ENCODE measurements at places on chromosomes 16 and 17.

DNA sequence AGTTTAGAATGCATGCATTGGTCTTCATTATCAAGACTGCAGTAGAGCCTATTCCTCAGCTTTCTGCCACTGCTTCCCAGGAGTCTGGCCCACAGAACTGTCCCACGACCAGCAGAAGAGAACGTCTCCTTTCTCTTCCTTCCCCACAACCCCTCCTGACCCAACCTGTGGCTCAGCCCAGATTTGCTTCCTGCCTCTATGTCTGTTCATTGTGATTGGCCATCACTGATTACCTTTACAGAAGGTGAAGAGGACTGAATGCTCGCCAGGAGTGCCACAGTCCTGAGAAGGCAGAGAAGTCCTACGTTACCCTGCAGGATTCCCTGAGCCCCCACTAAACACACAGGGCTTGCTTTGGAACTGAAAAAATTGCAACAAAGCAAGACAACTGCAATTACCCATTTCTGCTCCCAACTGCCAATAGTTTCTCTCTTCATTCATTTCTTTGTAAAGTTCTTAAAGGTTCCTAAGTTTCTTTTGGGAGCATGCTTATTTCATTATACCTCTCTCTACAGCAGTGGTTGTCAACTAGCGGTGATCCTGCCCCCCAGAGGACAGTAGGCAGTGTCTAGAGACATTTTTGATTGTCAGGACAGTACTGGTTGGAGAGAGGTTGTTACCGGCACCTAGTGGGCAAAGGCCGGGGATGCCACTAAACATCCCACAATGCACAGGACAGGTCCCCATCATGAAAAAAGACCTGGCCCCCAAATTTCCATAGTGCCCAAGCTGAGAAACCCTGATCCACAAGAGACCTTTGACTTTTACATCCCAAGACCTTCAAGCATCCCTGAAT lies 4.5 kb upstream of the NAT9 start:
- DNase-seq, result peak; percentile 32

GRCh38 chr17:17808706-17809432 lies 27.9 kb downstream of the SREBF1 start:
- peak; percentile 15 for DNase-seq

DNA sequence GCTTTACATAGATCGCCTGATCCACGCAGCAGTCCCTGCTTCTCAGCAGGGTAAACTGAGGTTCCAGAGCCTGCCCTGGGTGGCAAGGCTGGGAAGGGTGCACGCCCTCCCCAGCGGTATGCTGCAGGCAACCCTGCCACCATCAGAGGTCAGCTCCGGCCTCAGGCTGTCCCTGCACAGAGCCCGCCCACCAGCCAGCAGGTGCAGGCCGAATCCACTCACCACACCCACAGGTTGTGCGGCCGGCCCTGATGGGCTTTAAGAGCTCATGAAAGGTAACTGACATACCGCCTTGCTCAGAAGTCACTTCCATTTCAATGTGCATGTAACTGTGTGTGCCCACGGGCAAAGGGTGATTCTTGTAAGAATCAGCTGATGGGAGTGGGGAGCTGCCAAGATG lies 7.1 kb downstream of the RBFOX3 start:
- no peak for DNase-seq

GRCh38 chr16:85851034-85851785 lies 47.8 kb upstream of the IRF8 start:
- no peak for DNase-seq

- DNase-seq, result no peak
These were observed at the start of gene DOC2B for GRCh38 chr17:181245-182049. TSS of gene DOC2B (minus strand) at chr17:181650. CDS start at chr17:181479, 171 bp downstream.

- no peak for DNase-seq
These were observed 4.7 kb downstream of the PRR29 start for GRCh38 chr17:64002658-64003525.

GRCh38 chr16:11488304-11488703 lies 98.4 kb downstream of the LITAF start:
- DNase-seq, result no peak

GRCh38 chr17:81511804-81512561 lies 616 bp downstream of the ACTG1 start:
- peak; percentile 43 for DNase-seq

DNA sequence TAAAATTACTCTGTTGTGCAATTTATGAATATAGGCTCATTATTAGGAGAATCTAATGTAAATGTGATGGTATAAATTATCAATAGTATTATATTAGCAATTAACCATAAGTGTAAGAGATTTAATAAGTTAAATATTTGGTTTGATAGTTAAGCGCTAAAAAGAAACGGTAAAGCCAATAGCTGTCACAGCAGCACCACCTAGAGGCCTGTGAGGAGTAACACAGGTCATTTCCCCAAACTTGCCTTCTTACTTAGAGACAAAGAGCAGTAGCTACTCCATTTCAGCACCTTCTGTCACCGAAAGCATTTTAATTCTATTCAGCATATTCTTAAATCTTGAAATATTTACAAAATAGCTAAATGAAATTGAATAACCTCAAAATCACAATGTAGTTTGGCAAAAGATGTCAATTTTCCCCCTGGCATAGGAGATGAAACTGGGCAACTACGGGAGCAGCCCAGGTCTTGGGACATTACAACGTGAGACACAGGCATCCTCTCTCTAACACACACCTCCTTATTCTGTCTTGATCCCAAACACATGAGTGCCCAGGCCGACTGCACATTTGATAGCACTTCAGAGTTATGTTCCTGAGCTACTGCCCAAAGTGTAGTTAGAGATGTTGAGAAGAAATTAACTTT lies 14.3 kb upstream of the DYNLRB2 start:
- DNase-seq, result peak; percentile 48

DNA sequence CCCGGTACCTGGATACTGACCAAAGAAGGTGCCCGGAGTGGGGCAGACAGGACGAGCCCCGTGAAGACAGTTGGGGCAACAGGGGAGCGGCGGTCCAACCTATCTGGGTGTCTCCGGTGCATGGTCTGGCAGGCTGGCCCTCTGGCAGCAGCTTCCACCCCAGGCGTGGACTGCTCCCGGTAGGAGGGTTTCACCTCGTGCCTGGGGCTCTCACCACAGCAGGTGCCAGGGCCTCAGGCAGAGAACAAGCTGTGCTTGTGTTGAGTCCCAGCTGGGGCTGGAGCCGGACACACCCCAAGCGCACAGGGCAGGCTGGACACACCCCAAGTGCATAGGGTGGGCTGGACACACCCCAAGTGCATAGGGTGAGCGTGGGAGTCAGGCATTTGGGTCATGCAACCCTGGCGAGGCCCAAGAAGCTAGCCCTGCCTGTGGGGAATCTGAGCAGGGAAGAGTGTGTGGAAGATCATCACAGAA lies 1.5 kb upstream of the FBXL16 start:
- no peak for DNase-seq

DNA sequence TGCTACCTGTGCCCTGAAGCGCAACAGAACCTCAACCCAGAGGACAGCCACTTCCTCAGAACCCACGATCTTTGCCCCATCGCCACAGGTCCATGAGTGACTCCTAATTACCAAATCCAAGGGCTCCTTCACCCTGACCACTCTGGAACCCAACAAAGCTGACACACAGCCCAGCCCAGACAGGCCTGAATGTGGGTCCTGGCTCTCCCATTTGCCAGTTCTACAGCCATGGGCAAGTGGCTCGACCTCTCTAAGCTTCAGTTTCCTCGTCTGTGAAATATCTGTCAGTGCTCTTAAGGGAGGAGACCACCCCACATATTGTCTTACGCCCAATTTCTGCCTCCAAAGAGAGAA lies 18.0 kb upstream of the ENDOV start:
- no peak for DNase-seq

GRCh38 chr17:47942568-47942967 lies 1.2 kb downstream of the PNPO start:
- no peak for DNase-seq

GRCh38 chr17:3761036-3761917 lies 37.6 kb downstream of the HASPIN start:
- DNase-seq, result no peak

- no peak for DNase-seq
These were observed 31.4 kb downstream of the ACTG1 start for GRCh38 chr17:81481073-81481799.

- no peak for DNase-seq
These were observed 479.1 kb upstream of the RBFOX1 start for GRCh38 chr16:6853565-6853964.

- DNase-seq, result no peak
These were observed 27.2 kb upstream of the ASGR2 start for GRCh38 chr17:7141824-7142223.

DNA sequence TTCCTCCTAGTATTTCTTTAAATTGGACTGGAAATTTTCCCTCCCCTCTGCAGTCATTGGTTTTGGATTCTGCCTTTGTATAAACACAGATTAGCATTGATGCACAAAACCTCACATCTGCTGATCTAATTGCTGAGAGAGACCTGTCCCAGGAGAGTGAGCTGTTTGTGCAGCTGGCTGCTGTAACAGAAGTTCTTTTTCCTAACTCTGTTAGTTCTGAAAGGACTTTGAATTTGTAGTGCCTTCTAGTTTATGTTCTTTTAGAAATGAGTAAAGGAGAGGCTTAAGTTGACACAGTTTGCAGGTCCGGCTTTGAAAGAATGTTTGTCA lies 45.2 kb upstream of the KPNB1 start:
- DNase-seq, result peak; percentile 26

GRCh38 chr17:77314601-77315000 lies 173.8 kb downstream of the SEC14L1 start:
- no peak for DNase-seq

DNA sequence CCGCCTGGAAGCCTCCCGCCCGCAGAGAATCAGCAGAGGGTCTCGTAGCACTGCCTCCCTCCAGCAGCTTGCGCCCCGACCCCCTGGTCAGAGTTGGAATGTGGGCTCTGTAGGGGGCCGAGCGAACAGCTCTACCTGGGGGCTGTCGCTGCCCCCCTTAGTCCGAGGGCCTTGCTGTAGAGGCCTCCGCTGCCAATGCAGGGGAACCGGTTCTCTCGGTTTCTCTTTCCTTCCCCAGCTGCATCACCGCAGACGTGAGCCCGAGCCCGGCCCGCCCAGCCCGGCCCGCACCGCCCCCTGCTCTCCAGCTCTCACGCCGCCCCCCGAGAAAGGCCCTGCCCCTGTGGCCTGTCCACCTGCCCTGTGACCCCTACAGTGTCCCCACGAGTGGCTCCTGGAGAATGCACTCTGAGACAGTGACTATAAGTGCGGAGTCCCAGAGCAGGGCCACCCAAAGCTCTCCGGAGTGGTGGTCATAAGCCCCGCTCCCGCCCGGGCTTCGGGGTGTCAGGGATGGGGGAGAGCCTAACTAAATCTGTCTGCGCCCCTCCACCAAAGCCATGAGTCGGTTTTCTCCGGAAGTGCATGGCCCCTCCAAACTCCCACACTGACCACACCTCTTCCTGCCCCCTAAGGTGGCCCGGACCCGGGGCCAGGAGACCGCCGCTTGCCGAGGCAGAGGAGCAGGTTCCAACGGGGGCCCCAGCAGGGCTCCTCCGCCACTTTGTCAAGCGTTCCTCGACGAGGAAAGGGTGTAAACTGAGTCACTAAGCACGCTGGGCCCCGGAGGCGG lies 1.7 kb downstream of the ARHGAP27 start:
- DNase-seq, result no peak

GRCh38 chr17:29131814-29132682 lies 48.1 kb downstream of the MYO18A start:
- DNase-seq, result peak; percentile 81

DNA sequence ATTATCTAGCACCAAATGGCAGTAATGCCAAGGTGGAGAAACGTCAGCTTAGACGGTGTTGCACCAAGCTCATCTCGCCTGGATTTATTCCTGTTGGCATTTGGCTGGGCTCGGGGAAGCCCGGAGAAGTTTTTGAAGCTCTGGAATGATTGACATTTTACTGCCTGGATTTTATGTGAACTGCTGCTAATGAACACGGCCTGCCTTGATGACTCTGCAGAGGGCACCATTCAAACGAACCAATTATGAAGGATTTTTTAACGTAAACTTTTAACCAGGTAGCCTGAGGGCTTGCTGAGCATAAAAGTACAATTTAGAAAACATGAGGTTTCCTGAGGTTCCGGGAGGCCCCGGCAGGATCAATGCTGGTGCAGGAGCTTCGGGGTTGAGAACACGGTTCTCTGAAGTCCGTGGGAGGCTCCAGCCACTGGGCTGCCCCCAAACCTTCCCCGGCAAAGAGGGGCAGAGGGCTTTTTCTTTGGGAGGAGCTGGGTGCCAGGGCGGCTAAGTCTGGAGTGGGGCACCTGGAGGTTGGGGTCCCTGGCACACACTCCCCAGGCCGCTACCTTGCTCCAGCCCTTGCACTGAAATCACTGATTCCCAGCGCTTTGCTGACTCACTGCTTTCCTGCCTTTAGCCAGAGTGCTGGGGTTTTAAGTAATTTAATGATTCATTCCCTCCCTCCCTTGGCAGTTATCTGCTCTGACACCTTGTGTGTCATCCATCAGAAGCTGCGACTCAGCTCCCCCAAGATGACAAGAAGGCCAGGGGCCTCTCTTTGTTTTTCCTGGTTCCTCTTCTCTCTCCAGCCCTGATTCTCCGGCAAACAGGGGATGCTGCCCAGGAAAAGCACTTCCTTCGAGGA lies 161.2 kb upstream of the IRX3 start:
- DNase-seq, result peak; percentile 86

DNA sequence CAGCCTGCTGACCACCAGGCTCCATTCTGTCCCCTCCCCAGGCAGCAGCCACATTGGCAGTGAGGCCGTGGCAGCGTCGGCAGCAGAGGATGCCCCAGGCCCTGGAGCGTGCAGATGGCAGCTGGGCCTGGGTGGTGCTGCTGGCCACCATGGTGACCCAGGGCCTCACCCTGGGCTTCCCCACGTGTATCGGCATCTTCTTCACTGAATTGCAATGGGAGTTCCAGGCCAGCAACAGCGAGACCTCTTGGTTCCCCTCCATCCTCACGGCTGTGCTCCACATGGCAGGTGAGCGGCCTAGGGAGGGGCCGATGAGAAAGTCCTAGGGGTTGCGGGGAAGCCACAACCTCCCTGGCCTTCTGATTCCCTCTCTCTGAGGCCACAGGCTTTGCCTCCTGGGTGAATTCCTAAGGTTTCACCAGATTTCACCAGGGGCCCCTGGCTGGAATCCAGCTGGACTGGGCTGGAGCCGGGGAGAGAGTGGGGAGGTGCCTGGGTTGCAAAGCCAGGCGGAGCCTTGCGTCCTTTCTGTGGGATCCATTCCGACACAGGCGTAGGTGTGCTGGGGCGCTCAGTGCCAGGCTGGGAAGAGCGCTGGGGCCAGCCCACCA lies 5.9 kb downstream of the SLC16A5 start:
- no peak for DNase-seq

DNA sequence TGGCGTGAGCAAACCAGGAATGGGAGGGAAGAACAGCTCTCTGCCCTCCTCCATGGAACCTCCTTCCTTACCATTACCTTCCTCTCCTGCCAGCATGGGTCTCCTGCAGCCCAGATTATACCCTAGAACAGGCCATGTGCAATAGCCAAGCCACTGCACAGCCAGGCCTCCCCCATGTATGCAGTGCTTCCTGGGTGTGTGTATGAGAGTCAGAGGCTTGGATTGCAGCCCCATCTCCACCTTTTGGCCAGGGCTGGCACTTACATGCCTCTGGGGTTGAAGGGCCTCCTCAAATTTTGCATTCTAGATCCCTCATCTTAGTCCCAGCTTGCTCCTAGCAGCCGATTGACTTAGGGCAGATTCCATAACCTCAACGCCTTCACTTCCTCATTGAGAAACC lies 133.7 kb downstream of the GSG1L start:
- no peak for DNase-seq

Measured in HFFc6 (cell line).